ENCODE measurements at places on chromosomes 11 and 22. TPM values are rescaled to one million over a fixed set of nuclear protein-coding genes. Genes with fewer than 3 reads are reported as not detected.

- H3K4me3 ChIP-seq, result no peak overlapping the region
- H3K36me3 ChIP-seq, result no peaks in the 10 kb centered on the region
- H3K27me3 ChIP-seq, result no peaks in the 10 kb centered on the region
- H3K4me1 ChIP-seq, result no peaks in the 10 kb centered on the region
Observed at GRCh38 chr11:121696177-121696871, 243.6 kb upstream of the SORL1-AS1 start.

DNA sequence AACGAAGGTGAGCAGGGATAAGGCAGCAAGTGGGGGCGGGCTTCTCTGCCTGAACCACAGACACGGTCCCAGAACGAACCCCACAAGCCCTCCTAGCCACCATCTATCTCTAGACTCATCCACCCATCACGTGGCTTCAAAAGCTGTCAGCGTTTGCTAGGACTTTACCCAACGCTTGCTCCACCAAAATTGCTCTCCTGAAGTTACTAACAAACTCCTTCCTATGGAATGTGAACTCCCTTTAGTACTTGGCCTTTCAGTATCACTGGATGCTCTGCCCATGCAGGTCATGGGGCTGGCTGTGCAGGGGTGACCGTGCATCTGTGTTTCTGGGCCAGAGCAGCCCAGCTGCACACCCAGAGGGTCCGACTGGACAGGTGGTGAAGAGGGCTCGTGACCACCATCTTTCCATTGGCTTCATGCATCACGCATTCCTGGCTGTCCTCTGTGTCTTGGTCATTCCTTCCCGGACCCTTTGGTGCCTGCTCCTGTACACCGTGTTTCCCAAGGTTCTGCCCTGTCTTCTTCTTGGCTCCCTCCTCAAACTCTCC lies 85.1 kb downstream of the MYO7A start:
- DNase-seq, result no peak
- no peak overlapping the region for H3K4me3 ChIP-seq
- H3K27me3 ChIP-seq, result no peaks in the 10 kb centered on the region
- H3K27ac ChIP-seq, result no peak overlapping the region

BSCL2 gene
- total RNA-seq, result 21.9 TPM

ACTN3 gene
- total RNA-seq, result 0.19 TPM

DNA sequence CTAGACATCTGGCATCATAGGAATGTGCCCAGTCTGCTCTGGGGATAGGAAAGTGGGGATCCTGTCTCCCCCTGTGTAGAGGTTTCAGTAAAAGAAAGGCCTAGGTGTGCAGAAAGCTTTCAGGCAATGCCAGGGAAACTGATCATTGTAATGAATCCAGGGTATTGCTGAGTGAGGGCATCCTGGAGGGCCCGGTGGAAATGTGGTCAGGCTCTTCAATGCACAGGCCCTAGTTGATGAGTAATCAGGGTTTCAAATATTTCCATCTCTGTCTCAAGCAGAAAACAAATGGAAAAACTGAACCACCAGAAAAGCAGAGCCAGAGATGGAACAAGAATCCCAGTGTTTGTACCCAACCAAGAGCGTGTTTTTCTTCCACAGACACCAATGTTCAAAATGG lies 2.0 kb downstream of the CD3E start:
- DNase-seq, result no peak
- peak overlapping the region; percentile 69 for H3K4me3 ChIP-seq
- H3K27me3 ChIP-seq, result no peaks in the 10 kb centered on the region
- peak overlapping the region; percentile 91 for H3K27ac ChIP-seq
- peaks cover 65% of the 10 kb centered on the region for H3K4me1 ChIP-seq

GUCY1A2 gene
- total RNA-seq, result 0.09 TPM

GRCh38 chr11:64019106-64020037 lies 16.4 kb upstream of the FLRT1 start:
- H3K4me1 ChIP-seq, result no peaks in the 10 kb centered on the region
- no peak overlapping the region for H3K27ac ChIP-seq
- no peaks in the 10 kb centered on the region for H3K27me3 ChIP-seq
- DNase-seq, result no peak
- no peaks in the 10 kb centered on the region for H3K36me3 ChIP-seq

DNA sequence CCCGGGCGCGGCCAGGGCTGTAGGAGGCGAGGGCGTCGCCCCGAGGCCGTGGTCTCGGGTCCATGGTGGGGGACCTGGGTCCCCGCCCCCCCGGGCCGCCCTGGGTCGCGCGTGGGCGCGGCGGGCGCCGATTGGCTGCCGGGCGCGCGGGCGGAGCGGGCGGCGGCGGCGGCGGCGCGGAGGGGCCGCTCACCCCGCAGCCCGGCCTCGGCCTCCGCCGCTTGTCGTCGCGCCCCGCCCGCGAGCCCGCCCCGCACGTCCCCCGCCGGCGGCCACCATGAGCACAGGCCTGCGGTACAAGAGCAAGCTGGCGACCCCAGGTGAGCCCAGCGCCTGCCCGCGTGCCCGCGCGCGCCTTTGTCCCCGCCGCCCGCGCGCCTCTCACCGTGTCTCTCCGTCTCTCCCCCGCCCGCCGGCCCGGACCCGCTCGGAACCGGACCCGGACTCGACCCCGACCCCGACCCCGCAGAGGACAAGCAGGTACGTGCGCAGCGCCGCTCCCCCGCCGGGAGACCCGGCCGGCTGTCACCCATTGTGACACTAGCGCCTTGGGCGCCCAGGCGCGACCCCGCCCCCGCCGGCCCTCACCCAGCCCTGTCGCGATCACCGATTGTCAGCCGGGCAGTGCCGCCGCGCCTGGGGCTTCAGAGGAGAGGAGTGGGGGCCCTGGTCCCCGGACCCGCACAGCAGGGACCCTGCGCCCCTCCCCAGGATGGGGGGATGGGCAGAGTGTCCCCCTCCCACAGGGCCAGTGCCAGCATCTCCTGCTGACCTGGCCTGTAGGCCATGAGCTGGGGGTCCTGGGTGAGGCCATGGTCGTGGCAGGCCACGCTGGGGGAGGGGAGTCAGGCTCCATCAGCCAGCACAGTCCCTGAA lies at the start of gene SEPTIN5:
Gene SEPTIN5, plus strand, starts transcription at position 192 of the 876 bp plus-strand sequence. Its CDS starts 86 bp downstream, at position 278.
- no peak for DNase-seq
- H3K36me3 ChIP-seq, result no peaks in the 10 kb centered on the region
- no peak within 1 kb of the TSS for H3K27ac ChIP-seq
- H3K4me3 ChIP-seq, result no peak within 1 kb of the TSS
- peaks cover 28% of the 10 kb centered on the region for H3K4me1 ChIP-seq

DNA sequence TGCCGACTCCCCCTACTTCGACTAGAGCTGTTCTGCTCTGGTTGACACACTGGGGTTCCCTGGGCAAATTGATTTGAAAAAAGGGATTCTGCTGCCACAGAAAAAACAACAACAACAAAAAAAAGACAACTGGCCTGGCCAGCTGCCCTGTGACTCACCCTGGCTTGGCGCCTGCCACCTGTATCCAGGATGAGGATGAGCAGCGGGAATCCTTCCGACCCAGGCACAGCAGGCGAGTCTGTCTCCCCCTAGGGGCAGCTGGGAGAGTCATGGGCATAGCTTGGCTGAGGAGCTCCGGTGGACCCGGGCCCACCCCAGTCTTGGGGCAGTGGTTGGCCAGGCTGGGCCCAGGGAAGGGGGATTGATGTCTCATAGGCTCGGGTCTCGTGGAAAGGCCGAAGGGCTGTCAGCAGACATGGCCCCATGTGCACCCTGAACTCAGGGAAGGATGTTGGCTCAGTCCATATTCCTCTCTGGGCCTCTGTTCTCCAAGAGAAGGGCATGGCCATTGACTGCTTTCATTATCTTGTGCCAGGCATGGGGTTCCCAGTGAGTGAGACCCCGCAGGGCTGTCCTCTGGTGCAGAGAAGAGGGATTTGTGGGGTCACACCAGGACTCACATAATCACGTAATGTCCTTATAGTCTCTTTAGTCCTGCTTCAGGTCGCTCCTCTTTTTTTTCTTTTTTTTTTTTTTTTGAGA lies 10.4 kb upstream of the SUN2 start:
- H3K36me3 ChIP-seq, result no peaks in the 10 kb centered on the region
- H3K4me3 ChIP-seq, result no peak overlapping the region
- no peak for DNase-seq
- no peaks in the 10 kb centered on the region for H3K4me1 ChIP-seq
- H3K27ac ChIP-seq, result no peak overlapping the region

GRCh38 chr22:38868886-38869381 lies 3.1 kb downstream of the CBX6 start:
- H3K27me3 ChIP-seq, result no peaks in the 10 kb centered on the region
- peaks cover 69% of the 10 kb centered on the region for H3K4me1 ChIP-seq
- H3K36me3 ChIP-seq, result peaks cover 6% of the 10 kb centered on the region
- DNase-seq, result peak; percentile 57
- H3K27ac ChIP-seq, result no peak overlapping the region

DNA sequence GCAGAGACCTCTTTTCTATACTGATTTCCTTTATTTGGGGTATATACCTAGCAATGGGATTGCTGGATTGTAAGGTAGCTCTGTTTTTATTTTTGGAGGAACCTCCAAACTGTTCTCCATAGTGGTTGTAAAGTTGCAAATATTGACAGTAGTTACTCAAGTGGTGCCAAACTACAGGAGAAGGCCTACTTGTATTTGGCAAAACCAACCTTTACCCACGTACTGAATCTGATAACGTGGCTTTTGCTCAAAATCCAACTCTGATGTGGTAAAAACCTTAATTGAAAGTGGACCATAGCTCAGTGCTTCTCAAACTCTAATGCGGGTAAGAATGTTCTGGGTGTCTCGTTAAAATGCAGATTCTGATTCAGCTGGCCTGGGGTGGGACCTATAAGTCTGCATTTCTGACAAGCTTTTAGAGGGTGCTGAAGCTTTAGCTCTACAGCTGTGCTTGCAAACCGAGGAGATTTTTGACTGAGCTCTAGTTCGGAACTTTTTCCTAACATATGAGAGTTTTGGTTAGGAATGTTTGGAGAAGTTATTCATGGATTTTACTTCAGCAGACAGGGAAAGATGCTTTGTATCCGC lies 69.8 kb downstream of the PACS1 start:
- H3K27ac ChIP-seq, result no peak overlapping the region
- peaks cover 2% of the 10 kb centered on the region for H3K36me3 ChIP-seq
- no peaks in the 10 kb centered on the region for H3K27me3 ChIP-seq
- no peak for DNase-seq
- no peak overlapping the region for H3K4me3 ChIP-seq
- H3K4me1 ChIP-seq, result peaks cover 13% of the 10 kb centered on the region

DNA sequence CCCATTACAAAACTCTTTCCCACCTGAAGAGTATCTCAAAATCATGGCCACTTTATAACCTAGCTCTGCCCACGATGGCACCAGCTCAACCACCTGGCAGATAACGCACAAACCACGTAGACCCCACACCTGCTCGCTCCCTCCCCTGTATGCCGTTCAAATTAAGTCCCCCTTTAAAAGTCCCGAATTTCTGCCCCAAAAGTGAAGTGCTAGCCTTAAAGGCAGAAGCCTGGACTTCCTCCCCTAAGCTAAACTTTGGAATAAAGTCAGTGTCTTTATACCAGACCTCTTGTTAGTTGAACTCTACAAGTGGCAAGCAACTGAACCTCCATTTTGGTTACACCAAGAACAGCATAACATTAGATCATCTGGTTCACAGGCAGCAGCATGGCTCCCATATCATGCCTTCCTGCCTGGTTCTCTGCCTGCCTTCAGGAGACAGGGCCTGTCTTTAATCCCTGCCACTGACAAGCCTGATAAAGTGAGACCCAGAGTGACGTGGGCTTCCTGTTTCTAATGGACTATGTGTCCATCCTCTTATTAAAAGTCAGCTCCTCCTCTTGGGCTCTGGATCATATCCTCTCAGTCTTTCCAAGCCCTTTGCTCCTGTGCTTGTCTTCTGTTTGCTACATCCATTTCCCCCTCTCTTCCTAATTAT lies 32.6 kb upstream of the NNMT start:
- no peaks in the 10 kb centered on the region for H3K36me3 ChIP-seq
- no peak overlapping the region for H3K4me3 ChIP-seq
- H3K27me3 ChIP-seq, result peaks cover 2% of the 10 kb centered on the region
- H3K4me1 ChIP-seq, result peaks cover 4% of the 10 kb centered on the region
- H3K27ac ChIP-seq, result no peak overlapping the region
- DNase-seq, result no peak

KREMEN1 gene
- total RNA-seq, result not detected

GRCh38 chr22:16854631-16855030 lies 29.4 kb upstream of the XKR3 start:
- no peak overlapping the region for H3K4me3 ChIP-seq
- no peak overlapping the region for H3K27ac ChIP-seq
- no peaks in the 10 kb centered on the region for H3K36me3 ChIP-seq
- H3K4me1 ChIP-seq, result no peaks in the 10 kb centered on the region
- no peak for DNase-seq

DNA sequence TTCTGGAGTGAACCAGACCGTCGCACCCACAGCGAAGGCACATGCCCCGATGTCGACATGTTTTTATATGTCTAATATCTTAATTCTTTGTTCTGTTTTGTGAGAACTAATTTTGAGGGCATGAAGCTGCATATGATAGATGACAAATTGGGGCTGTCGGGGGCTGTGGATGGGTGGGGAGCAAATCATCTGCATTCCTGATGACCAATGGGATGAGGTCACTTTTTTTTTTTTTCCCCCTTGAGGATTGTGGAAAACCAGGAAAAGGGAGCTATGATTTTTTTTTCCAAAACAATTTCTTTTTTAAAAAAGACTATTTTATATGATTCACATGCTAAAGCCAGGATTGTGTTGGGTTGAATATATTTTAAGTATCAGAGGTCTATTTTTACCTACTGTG lies 49.2 kb upstream of the OR4B1 start:
- H3K36me3 ChIP-seq, result peaks cover 4% of the 10 kb centered on the region
- no peak overlapping the region for H3K27ac ChIP-seq

OR4D10 gene
- not detected for total RNA-seq

DNA sequence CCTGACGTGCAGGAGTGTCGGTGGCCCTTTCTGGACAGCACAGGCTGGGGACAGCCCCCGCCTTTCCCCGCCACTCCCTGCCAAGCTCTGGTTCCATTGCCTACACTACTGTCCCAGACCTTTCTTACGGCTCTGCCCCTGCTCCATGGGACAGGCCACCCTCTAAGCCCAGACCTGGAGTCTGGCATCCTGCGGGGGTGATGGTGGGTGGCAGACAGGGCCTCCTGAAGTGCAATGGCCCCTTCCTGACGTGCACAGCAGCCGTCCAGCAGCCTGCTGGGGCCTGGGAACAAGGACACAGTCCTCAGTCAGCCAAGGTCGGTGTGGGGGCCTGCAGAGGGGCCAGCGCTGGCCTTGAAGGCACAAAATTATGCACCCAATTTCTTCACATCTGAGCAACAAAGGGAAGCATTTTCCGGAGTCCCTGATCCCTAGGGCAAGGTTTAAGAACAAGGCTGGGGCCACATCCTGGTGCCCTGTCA lies 79.7 kb upstream of the KCNQ1OT1 start:
- no peak for DNase-seq
- peaks cover 11% of the 10 kb centered on the region for H3K27me3 ChIP-seq
- peaks cover 9% of the 10 kb centered on the region for H3K4me1 ChIP-seq
- H3K4me3 ChIP-seq, result no peak overlapping the region
- no peak overlapping the region for H3K27ac ChIP-seq
